ENCODE measurements at places on chromosomes 5 and 9.

GRCh38 chr5:104706600-104706999 lies 1144.0 kb upstream of the NUDT12 start:
- no peak for DNase-seq

DNA sequence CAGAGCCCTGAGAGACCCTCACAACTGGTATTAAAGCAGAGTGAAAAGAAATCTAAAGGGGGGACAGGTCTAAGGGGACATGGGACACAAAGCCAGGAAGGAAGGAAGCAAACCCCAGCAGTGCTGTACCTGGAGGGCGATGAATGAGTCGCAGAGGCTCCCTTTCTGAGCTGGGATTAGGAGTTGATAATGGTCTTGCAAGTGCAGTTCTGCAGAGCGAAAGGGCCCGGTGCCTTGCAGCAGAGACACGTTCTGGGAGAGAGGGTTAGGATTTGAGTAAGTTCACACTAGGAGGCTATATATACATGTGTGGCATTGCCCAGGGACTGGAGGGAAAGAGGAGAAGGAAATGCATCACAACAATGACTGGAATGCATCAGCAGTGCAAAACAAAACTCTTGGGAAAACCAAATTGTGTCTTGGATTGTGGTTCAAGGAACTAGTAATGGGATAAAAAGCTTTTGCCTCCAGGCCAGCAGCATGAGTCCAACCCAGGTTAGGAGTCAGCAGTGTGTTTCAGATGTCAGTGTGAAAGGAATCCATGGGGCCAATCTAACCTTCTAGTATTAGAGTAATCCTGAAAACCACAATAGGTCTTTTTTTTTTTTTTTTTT lies 38.8 kb upstream of the LIFR start:
- DNase-seq = no peak

GRCh38 chr9:8760000-8760767 lies 960.6 kb upstream of the DMAC1 start:
- DNase-seq = no peak

DNA sequence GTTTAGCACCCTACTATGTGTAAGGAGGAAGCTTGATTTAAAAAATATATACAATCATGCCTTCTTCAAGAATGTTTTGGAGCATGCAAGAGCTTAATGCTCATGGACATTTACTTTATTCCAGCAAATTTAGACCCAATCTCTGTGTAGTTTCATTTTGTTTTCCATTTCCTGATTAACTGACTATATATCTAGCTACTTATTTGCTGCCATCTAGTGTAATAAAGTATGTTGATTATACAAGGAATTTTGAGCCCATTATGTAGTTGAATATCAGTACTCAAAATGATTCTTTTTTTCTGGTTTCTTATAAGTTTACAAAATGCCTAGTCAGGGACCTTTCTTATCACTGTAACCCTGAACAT lies 100.0 kb upstream of the CCDC152 start:
- peak; percentile 25 for DNase-seq

GRCh38 chr9:100222674-100223073 lies 123.6 kb downstream of the INVS start:
- no peak for DNase-seq

DNA sequence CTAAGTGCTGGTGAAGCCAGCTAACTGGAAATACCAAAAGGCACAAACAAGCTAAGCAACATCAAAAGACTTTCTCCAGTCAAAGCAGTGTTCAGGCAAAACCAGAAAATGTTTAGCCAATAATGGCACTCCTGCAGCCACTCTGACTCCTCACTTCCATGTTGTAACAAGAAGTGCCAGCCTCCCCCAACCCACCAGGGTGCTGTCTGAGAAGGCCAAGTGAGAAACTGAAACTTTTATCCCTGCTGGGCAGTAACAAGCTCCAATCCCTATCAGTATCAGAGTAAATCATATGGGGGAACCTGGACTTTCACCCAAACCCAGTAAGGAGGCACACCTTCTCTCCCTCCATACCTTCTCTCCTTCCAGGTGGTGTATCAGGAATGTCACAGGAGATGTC lies 414.8 kb upstream of the NMUR2 start:
- no peak for DNase-seq

GRCh38 chr5:151697452-151697851 lies 10.7 kb upstream of the SPARC start:
- no peak for DNase-seq

DNA sequence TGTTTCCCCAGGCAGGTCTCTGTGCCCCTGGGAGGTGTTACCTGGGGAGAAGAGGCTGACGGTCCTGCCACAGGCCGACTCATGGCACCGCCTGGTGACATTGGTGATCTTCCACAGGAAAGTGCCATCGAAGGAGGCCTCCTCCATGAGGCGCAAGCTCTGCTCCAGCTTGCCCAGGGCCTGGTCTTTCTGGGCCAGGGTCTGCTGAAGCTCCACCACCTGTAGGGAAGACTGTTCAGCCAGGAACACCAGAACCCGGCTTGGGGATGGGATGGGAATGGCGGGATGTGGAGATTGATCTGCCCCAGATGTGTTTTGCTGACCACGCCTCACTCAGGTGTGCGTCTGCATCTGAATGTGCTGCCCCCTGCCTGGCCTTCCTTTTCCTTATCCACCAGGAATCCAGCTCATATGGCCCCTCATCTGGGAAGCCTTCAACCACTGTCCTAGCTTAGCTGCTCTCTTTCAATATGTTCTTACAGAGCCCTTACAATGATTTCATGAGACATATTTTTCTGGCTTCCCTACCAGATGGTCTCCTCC lies 15.2 kb downstream of the TRAF1 start:
- DNase-seq = no peak

- DNase-seq = no peak
These were observed 57.3 kb downstream of the S1PR3 start for GRCh38 chr9:89048616-89049015.

GRCh38 chr9:92564982-92565381 lies 29.2 kb upstream of the ECM2 start:
- peak; percentile 57 for DNase-seq

GRCh38 chr9:130240410-130241197 lies 25.0 kb upstream of the HMCN2 start:
- peak; percentile 67 for DNase-seq

DNA sequence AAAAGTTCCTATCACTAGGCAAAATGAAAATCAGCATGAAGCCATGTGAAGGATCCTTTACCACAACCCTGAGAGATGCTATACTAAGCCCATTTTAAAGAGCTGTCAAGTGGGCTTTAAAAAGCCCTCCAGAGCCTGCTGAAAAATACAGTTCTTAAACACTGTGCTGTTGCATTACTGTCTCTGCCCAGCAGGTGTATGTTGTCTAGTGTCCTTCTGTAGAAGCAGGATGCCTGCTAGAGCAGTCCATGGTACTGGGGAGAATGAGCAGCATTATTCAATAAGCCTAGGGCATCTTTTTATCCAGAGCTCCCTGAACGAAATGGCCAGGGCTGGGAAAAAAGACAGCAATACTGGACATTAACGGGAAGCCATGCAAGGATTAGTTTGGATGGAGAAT lies 126.2 kb upstream of the PLCXD3 start:
- DNase-seq = no peak

DNA sequence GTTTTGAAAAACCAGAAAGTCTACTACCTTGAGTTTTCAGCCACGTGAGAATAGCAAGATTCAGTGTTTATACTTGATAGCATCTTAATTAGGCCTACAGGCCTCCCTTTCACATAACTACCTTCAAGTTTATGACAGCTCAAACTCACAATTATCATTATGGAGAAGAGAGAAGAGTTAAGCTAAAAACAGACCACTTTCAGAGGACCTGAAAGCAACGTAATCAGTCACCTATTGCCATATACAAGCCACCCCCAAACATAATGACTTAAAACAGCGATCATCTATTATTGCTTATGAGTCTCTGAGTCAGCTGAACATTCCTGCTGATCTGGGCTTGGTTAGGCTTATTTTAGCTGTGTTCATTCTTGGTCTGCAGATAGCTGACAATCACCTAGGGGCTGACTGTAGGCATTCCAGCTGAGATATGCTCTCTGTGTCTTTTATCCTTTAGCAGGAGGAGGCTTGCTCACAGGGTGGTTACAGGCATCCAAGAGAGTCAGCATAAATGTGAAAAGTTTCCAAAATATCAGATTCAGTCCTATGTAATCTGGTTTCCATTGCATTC lies 130.9 kb downstream of the COX7C start:
- DNase-seq = no peak

All from muscle of arm (tissue), 14 donors.